Hematopoietic multipotent progenitor cell treated with erythropoietin and hydrocortisone succinate and interleukin-3 and kit ligand, for 15 days (in vitro differentiated cells): ENCODE measurements at places on chromosomes 13 and 19.

GRCh38 chr13:84978851-84979250, 820.4 kb downstream of the SLITRK6 start:
- DNase-seq = no peak

DNA sequence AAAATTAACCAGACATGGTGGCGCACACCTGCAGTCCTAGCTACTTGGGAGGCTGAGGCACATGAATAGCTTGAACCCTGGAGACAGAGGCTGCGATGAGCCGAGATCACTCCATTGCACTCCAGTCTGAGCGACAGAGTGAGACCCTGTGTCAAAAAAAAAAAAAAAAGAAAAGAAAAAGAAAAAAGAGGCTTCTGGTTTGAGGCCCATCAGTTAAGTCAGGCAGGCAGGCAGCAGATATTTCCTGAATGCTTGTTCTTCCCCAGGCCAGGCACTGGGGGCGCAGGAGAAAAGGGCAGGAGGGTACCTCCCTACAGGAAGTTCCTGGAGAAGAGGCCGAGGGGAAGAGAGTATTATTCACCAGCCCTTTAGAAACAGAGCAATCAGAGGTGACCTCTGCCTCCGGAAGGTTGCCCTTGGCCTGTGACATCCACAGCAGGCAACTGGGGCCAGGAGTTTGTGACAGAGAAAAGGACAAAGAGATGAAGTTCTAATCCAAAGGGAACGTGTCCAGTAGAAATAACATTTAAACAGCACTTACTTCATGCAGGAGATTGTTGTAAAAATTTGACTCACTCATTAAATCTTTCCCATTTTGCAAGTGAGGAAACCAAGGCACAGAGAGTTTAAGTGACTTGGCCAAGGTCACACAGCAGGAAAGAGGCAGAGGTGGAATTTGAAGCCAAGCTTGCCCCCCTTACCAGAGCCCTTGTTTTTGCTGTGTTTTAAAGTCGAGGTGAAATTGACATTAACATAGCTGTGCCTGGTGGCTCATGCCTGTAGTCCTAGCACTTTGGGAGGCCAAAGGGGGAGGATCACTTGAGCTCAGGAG, 4.3 kb upstream of the RLN3 start:
- DNase-seq = peak; percentile 38

GRCh38 chr13:91643394-91643793, 245.0 kb downstream of the GPC5 start:
- DNase-seq = no peak

GRCh38 chr19:51025809-51026553, 435 bp downstream of the KLK11 start:
- no peak for DNase-seq

DNA sequence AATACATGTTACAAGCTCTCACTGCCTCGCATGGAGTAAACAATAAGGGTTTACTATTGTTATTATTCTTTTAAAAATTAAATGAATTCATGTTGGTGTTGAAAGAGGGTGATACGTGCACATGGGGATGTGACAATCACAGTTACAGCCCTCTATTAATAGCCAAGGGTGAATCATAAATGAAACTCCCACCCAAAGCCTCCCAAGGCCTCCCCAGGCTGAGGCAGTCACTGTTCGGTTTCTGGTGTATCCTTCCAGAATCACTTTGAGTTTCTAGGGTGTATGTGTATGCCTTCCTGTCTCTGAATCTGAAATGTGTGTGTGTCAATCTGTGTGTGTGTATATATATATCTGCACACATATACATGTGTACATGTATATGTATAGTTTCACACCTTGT, 73.4 kb downstream of the AKAP11 start:
- DNase-seq = no peak

DNA sequence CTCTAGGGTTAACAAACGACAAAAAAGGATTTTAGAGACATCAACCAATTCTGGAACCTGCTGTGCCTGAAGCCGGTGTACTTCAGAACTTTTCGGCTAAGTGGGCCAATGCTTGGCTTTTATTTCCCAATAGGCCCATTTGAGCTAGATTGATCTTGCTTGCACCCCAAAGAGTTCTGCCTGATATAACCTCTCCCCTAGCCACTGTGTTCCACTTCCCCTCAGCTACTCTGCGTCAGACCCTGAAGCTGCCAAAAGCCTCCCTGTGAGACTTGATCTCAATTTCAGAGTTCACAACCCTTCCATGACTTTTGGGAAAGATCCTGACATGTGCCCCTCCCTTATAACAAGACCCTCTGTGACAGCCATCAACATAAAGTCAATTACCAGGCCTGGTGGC, 5.6 kb upstream of the SIGLEC14 start:
- DNase-seq = no peak

DNA sequence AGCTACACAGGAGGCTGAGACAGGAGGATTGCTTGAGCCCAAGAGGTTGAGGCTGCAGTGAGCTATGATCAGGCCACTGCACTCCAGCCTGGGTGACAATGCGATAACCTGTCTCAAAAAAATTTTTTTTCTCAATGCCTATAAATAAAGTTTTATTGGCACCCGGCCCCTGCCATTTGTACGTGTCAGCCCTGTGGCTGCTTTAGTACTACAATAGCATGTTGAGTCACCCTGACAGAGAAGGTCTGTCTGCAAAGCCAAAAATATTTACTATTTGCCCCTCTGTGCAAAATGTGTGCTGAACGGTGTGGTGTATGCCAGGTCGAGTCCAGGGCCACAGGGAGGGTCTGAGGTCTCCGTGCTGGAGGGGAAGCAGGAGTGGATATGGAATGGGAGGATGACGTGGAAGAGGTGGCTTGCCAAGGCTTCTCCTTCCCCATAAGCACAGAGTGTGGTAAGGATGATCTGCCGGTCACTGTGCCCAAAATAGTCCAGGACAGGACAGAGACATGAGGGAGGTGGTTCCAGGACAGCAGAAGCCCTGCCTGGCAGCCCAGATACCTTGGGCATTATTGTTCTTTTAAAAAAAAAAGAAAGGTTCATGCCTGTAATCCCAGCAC, 10.0 kb downstream of the NMRK2 start:
- DNase-seq = no peak
